ENCODE measurements at places on chromosomes 5 and 9.

- DNase-seq, result no peak
Observed at GRCh38 chr5:38783011-38783561, 62.7 kb upstream of the OSMR start.

GRCh38 chr5:73540192-73540591 lies 25.2 kb downstream of the ANKRA2 start:
- DNase-seq, result no peak

DNA sequence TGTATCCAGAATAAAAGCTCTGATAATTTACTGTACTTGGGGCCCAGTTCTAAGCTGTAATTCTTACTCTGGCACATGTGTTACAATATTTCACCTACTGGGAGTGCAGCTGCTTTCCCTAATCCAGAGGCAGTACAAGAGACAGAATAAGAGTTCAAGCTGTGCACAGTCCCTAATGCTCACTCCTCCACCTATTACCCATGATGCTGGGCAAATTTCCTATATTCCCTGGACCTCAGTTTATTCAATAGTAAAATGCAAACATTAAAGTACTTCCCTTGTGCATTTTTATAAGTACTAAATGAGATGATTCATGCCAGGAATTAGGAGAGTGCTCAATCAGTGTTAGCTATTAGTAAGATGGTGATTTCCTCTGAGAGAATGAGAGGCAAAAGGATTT lies 28.0 kb upstream of the TAF11L2 start:
- DNase-seq, result no peak

DNA sequence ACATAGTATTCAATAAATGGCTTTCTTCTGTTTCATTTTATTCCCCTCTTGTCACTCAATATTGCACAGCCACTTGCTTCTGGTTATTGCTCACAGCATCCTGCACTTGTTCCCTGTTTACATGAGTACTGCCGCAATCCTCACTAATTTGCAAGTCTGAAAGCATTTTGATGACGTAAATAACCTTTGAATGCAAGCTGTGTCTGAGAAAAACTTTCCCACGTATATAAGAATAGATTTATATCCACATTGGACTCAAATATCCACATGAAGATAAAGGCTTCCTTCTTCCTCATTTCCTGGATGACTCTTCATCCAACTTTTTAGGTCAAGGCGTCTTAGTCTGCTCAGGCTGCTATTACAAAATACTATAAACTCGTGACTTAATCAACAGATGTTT lies 88.2 kb upstream of the DAP start:
- no peak for DNase-seq

GRCh38 chr5:178997191-178997590 lies 2.1 kb upstream of the GRM6 start:
- DNase-seq, result no peak

- no peak for DNase-seq
Observed at GRCh38 chr5:153546566-153546965, 56.1 kb downstream of the GRIA1 start.

DNA sequence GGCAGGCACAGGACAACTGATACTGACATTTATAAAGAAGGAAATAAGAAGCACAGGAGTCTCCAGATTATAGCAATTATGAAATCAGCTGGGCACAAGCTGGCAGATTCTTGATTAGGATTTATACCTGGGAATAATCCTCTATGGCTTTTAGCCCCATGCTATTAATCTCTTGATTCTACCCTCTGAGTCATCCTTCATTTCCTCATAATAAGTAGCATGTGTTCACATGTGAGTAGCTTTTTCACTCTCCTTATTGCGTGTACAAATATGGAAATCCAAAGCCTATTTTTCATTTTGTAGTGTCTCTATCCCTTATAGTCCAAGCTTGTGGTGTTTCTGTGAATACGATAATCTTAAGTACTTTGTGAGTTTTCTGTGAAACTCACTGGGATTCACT lies 185.0 kb upstream of the PRLR start:
- DNase-seq, result no peak

DNA sequence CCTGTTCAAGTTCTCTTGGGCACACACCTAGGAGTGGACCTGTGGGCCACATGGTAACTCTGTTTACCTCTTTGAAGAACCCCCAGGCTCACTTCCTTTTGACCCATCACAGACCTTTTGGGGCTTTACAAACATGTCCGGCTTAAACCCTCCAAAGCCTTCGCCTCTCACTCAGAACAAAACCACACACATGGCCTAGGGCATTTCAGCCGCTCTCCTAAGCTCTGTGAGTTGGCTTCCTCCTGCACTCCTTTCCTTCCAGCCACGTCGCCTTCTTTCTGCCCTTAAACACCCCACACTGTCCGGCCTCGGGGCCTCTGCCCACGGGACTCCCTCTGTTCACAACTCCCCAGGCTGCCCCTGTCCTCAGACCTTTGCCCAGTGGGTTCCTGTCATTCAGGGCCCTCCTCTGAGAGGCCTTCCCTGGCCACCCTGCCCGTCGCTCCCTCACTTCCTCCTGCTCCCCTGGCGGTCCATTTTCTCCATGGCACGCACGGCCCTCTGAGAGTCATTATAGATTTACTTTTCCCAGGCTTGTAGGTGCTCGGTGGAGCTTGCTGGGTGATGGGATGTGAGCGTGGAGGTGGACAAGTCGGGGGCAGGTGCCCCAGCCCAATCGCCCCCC lies 1.9 kb downstream of the DOK3 start:
- DNase-seq, result no peak

- DNase-seq, result no peak
Observed at GRCh38 chr9:12667892-12668291, 25.3 kb upstream of the TYRP1 start.

DNA sequence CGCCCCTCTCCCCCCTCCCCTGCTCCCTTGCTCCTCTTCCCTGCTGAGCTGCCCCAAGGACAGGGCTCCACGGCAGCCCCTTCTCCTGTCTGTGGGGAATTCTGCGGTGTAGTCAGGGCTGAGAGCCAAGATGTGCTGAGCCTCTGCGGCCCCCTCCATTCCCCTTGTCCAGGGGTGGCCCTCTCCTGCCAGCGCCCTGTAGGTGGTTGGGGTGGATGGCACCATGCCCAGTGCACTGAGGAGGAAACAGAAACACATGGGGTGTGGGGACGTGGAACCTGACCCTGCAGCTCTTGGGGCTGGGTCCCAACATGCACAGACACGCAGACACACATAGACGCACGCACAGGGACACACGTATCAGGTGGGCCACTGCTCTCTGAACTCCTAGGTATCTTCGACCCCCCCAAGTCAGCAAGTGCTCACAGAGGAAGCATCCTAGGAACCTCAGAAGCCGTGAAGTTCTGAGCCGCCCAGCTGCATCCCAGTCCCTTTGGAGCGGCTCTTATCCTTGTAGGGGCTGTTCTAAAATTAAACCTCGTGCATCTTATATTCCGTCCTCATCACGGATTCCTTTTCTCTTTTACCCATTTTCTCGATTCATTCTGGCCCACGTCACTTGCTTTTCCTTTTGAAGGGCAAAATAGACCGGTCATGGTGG lies 64.8 kb downstream of the HMCN2 start:
- no peak for DNase-seq

DNA sequence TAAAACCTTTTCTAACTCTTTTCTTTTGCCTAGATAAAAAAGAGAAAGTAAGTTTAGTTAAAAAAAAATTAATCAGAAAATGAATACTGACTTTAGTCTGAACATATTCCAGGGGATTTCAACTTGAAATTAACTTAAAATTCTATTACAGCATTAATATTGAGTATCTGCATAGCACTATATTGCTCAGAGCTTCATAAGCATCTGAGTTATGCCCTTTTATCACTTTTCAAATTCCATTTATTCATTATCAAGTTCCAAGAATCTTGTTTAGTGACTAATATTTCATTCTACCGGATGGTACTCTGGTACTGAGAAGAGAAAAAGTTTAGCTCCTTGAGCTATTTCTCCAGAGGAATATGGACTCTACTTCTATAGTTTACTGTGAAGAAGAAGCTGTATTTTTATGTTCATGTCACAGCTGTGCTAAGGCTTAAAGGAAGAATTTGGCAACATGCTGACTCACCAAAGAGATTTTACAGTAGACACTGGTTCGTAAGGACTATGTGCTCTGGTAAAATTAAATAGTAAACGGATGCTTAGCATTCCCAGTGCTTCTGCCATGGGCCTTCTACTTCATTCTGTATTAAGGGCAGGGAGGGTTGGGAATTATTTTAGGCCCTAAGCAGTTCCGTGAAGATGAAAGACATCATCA lies 285.2 kb upstream of the SEMA6A start:
- DNase-seq, result no peak

DNA sequence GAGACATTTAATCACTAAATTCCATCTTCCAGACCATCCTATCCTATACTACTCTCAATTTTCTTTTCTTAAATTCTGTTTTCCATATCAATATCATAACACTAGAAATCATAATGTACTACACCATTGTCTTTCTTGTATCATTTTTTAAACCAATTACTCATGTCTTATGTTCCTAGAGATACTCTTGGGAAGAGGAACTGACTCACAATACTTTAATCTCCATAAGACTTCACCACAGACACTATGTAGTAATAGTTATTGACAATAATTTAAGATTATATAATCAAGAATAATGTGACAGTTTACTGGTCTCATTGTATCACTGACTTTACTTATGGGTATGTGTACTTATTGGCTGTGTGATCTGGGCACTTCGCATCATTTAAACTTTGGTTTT lies 43.8 kb downstream of the PCDHGC5 start:
- no peak for DNase-seq

DNA sequence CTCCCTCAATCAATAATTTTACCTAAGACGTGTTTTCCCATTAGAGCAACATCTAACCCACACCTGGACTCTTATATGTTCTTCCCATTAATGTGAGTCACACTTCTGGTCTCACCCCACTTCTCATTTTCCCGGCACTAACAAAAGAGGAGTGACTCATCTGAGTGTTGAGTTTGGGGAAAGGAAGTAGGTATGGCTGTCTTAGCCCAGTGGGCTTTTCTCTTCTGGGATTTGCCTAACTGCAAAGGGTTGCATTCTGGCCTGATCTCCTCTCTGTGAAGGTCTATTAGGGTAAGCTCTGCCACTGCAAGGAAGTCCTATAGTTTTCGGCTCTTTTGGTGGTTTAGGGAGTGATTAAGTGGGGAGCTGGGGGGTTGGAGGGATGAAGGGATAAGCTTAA lies 195.6 kb downstream of the KIAA0825 start:
- DNase-seq, result no peak

GRCh38 chr9:132842124-132843044 lies 35.7 kb downstream of the AK8 start:
- no peak for DNase-seq
